ENCODE measurements at places on chromosomes 2 and 18.

DNA sequence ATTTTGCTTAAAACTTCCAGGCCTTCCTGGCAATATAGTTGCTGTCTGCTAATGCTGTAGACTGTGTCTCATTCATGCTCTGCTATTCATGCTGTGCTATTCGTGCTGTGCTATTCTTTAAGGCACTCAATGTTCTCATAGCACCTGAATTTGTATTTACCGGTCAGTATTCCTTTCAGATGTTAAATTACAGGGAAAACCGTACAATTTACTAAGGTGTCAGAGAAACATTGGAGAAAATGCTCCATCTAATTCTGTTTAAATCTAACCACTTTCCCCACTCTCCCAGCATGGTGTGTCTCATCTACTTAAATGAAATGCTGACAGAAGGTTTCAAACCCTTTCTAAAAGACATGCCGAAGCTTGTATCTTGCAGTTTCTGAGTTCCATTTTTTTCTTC is 25.0 kb downstream of the FAM171B start:
- DNase-seq: peak; percentile 48

DNA sequence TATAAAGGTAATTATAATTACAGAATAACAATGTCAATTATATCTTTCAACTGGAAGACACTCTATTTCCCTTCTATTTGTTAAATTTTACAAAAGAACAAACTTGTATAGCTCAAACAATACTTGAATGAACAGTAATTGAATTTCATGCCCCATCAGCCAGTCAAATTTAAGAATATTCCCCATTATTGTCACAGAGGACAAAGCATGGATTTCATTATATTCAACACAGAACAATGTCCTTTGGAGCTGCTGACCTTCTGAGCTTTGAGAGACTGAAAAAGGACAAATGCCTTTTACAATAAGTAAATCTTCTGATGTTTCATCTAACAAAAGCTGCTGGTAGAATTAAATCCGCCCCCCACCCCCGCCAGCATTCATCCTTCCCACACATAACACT is 187.5 kb upstream of the MC4R start:
- no peak for DNase-seq

- DNase-seq: no peak
Measured at GRCh38 chr2:1246239-1246638, 167.0 kb upstream of the TPO start.

- DNase-seq: no peak
Measured at GRCh38 chr2:163348857-163349380, 386.9 kb downstream of the FIGN start.

DNA sequence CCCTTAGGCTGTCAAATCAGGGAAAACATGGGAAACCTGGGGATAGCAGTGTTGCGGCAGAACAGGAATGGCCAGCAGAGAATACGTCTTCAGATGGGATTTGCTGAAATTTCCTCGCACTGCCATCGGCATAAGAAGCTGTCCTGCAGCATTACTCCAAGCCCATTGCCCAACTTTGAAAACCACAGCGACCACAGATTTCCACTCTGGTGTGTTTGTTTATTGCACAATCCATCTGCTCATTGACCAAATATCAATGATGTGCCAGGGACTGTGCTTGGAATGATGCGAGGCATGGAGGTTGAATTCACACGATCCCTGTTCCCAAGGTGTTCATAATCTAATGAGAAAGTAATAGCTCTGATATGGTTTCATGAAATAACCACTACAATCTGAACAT is 383.3 kb upstream of the MYT1L start:
- DNase-seq: no peak

GRCh38 chr2:19850056-19851050 is 51.4 kb downstream of the TTC32 start:
- DNase-seq: no peak

DNA sequence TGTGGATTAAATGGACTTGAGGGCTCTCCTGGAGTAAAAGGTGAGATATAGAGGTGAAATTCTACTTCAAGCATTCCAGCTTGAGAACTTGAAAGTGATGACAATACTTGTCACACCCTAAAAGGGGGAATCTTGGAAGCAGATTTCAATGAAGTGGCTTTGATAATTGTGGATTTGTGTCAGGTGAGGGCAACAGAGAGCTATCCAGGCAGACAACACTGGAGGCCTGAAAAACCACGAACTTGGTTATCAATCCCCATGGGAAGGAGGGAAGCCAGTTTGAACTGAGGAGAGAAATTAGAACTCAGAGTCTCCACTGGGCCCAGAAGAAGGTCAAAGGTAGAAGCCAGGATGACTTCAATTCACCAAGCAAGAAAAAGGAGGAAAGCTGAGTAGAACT is 263.9 kb downstream of the FIGN start:
- peak; percentile 13 for DNase-seq

Measured in NCI-H345 (cell line).